Dermis blood vessel endothelial cell (primary cell): ENCODE measurements at places on chromosomes 12 and 14. TPM values are rescaled to one million over a fixed set of nuclear protein-coding genes. Genes with fewer than 3 reads are reported as not detected.
A peak's percentile ranks its signal among the peaks of the same experiment; 100 is the strongest.

DNA sequence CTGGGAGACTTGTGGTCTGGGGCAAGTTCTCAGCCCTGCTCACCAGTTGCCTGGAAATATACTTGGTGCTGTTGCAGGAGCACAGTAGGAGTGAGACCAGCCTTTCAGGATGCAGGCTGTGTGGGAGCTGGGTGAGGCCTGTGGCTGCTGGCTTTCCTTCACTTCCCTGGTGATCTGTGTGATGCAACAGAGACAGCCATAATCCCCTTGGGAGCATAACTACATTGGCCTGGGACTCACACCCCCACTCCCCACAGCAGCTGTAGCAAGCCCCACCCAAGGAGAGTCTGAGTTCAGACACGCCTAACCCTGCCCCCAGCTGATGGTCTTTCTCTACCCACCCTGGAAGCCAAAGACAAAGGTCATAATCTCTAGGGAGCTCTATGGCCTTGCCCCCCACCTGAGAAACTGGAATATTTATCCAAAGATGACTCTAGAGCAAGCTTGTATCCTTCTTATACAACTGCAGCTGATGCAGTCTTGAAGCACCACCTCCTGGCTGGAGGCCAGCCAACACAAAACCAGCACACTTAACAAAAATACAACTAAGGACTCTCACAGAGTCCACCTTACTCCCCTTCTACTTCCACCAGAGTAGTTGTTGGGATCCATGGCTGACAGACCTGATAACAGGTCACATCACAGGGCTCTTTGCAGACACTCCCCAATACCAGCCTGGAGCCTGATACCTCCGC, 190.4 kb upstream of the CPNE8 start:
- DNase-seq = no peak

DNA sequence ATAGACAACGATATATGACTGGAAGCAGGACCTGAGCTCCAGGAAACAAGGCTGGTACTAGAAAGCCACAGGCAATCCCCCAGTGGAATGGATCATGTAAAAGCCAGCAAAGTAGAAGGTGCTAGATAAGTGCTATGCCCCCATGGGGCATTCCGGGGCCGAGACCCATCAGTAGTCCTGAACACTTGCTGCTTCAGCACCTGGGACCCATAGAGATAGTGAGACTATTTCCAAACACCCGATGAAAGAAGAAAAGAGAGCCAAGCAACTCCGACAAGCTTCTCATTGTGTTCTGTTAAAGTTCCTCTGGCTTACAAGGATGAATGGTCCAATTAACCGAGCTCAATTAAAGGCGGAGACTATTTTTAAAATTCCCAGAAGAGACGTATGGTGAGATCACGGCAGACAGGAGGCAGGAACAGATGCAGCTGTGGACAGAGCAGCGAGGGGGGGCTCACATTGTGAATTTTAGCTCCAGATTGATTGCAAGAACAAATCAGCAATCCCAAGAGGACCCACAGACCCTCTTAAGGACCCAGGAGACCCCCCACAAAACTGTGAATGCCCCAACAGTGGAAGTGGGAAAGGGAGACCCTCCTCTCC, 142.5 kb upstream of the OVCH1 start:
- no peak for DNase-seq

DNA sequence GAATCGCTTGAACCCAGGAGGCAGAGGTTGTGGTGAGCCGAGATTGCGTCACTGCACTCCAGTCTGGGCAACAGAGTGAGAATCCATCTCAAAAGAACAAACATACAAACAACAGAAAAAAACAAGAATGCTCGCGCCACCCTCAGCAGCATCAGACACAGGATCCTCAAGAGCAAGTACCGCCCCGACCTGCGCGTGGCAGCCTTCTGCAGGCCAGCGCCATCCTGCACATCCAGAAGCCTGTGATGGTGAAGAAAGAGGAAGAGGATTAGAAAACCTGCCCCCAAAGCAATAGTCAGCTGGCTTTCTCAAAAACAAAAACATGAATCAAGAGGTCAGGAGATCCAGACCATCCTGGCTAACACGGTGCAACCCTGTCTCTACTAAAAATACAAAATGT, 30.0 kb upstream of the EID3 start:
- DNase-seq = no peak

TPH2 gene
- not detected in 2 replicates for total RNA-seq

GRCh38 chr14:24612196-24612595, 2.7 kb upstream of the GZMH start:
- DNase-seq = no peak

CLEC4D gene
- total RNA-seq = not detected in 2 replicates

- DNase-seq = no peak
These were observed 7.0 kb downstream of the IFI27L2 start for GRCh38 chr14:94122438-94122837.

DNA sequence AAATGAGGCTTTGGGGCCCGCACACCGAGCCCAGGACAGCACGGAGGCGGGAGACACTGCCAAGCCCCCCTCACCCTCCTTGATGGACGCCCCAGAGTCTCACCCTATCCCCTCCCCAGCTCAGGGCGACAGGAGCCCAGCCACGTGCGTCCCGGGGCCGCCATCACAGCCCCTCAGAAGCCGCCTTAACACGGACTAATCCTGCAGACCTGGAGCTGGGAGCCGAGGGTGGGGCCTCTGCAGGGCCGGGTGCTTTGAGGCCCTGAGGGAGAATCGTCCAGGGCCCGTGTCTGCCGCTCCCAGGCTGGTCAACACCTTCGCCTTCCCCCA, 79.7 kb upstream of the FBRSL1 start:
- DNase-seq = no peak

DNA sequence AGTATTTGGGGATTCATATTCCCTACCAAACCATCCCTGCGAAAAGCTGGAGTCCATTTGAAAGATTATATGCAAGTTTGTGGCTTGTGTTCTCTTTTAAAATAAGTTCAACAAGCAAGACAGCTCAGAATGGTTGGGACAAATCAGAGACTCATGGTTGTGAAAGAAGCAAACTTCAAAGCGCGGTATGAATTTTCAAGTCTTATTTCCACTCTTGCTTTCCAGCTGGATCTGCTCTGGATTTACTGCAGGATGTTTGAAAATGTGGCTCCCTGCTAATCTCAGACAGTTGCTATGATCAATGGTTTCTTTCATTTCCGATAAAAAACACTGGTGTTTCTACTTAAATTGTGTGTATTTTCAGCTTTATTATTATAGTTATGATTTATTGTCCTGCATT, 477.5 kb downstream of the RAD51B start:
- DNase-seq = no peak

DNA sequence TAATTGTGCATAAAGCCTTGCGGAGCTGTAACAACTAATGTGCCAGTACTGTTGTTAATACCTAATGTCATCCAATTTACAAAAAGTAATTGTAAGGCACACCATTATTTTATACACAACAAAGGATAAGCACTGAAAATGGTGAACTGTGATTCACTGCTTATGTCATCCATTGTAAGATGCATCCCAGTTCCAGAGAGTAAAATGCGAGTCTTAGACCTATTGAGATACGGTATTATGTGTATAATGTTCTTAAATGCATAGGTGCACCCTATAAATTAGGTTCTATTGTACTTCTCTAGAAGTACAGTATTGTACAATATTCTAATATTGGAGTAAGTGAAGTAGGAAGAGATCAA, 406 bp downstream of the PARP2 start:
- DNase-seq = peak; percentile 58

GRCh38 chr12:11959117-11959823, 111.5 kb upstream of the BCL2L14 start:
- DNase-seq = peak; percentile 63

GRCh38 chr12:46363582-46364299, 8.8 kb downstream of the SLC38A2 start:
- no peak for DNase-seq

DNA sequence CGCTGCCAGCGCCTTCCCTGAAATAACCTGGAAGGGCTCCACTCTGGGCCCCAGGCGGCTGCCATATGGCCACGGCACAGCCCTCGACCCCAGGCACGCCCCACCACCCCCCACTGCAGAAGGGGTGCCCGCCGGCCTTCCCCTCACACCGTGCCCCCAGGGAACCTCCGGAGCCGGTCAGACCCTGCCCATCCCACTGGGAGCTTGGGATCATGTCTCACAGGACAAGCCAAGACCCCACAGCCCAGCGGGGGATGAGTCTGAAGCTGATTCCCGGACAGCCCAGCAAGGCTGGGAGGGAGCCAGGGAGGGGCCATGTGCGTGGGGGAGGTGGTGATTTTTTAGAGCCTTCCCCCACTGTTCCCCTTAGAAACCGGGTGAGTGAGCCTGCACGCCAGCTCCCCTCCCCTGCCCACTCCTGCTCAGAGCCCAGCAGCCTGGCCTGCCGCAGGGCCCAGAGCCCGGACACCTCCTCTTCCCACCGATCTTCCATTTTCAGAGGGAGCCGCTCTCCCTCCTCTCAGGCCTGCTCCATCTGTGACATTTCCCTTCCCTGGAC, 1.4 kb downstream of the RIMBP2 start:
- DNase-seq = no peak

GRCh38 chr14:95048771-95049312, 108.5 kb downstream of the DICER1 start:
- no peak for DNase-seq

- DNase-seq = no peak
These were observed 68.8 kb upstream of the RTL1 start for GRCh38 chr14:100972118-100972897.

LTB4R2 gene
- total RNA-seq = 5.9 and 9.7 TPM in 2 replicates

DNA sequence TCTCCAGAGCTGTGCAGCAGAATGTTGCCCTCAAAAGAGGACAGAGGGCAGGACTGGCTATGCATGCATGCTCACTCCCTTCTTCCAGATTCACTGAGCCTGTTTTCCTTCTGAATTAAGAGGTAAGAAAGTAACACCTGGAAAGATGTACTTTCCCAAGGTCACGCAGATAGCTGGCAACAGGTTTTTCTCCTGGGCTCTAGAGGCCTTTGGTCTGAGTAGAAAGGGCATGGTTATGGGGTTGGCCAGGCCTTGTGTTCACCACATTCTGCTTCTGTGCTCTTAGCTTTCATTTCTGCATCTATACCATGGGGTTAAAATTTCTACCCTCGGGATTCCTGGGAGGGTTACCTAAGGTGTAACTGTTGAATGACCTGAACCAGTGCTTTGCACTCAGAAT, 57.5 kb downstream of the RASSF3 start:
- DNase-seq = no peak

DNA sequence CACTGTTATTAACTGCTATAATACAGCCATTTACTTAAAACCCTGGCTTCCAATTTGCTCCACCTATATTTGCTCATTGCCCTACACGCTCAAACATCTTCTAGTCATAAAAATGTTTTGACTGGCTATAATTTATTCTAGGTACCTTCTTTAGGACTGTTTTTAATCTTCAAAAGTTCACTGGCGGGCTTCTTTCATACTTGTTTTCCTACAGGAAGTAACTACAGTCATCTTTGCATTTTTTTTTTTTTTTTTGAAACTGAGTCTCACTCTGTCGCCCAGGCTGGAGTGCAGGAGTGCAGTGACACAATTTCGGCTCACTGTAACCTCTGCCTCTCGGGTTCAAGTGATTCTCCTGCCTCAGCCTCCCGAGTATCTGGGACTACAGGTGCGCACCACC, 32.5 kb downstream of the MPHOSPH9 start:
- DNase-seq = no peak

DNA sequence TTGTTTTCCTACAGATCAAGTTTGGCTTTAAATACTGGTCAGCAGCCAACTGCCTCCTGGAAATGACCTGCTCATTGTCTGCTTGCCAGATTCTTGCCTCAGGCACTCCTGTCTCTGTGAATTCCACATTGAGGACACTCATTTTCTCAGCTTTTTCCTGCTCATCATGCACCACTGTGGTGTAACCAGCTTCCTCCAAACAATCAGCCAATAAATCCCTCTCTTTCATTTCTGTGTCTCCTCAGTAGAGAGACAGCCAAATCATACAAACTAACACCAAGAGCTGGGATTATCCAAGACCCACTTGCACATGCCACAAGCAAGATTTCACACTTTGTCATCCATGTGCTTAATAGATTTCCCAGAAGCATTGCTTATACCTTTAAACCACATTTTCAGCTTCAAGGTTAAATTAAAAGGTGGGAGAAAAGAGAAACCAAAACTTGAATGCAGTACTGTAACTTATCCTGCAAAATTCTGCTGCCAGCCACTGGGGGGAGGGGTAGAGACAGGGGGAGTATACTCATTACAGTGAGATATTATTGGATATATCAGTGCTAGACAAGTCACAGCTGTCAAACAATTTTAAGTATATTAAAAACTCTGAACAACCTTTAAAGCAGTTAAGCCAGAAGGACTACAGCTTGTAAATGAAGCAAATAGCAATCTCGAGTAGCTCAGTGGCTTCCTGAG, 105.0 kb downstream of the PPP2R5E start:
- DNase-seq = peak; percentile 92

KSR2 gene
- total RNA-seq = under 0.01 and 0.60 TPM in 2 replicates
